ENCODE measurements at places on chromosomes 12 and 14.
A peak's percentile ranks its signal among the peaks of the same experiment; 100 is the strongest.

- no peak for DNase-seq
These were observed 771 bp downstream of the OTX2 start for GRCh38 chr14:56809270-56810146.

DNA sequence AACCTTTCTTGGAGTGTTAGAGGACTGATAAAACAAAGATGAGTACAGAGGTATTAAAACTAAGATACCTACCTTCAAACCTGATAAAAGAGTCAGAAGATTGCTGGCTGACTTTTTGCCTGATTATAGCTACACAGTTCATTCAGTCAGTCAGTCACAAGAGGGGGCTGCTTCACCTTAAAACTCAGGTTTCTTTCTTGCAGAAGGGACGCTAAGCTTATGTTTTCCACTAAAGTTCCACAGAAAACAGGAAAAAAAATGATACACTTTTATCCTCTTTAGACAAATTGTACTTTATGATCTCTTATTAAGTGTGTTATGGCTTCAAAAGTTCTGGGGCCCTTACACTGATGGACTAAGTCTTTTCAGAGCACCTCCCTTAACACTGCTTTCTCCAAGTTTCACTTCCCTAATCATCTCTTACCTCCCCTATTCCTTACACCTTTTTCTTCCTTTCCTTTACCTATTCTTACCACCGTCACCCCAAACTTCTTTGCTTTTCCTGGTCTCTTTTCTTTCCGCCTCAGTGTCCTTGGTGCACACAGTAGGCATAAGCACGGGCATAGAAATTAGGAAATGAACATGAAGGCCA, 448.7 kb upstream of the OR4E1 start:
- DNase-seq, result no peak

GRCh38 chr14:23120541-23121251, 1.6 kb upstream of the CEBPE start:
- peak; percentile 73 for DNase-seq

GRCh38 chr12:70757830-70758493, 120.7 kb upstream of the PTPRB start:
- DNase-seq, result no peak

GRCh38 chr14:67491741-67492507, 3.4 kb upstream of the TMEM229B start:
- no peak for DNase-seq

DNA sequence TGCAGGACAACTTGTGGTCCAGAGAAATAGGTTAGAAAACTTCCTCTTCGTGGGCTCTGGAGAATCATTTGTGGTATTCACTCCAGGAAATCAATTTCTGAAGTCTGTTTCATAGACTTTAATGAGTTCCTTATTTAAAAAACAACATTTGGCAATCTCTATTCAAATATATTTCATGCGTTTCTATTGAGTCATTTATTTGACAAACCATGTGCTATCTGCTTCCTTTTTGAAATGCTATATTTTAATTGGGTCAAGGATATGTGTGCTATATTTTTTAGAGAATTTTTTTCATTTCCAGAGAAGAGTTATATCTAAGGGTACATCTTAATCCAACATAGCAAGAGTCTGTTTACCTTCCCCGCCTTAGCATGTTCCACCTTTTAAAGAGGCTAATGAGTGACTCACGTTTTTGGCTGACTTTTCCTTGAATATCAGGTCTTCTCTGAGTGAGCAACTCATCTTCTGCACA, 252.4 kb upstream of the EGLN3 start:
- no peak for DNase-seq

GRCh38 chr12:109309381-109310246, 530 bp upstream of the FOXN4 start:
- DNase-seq, result no peak

DNA sequence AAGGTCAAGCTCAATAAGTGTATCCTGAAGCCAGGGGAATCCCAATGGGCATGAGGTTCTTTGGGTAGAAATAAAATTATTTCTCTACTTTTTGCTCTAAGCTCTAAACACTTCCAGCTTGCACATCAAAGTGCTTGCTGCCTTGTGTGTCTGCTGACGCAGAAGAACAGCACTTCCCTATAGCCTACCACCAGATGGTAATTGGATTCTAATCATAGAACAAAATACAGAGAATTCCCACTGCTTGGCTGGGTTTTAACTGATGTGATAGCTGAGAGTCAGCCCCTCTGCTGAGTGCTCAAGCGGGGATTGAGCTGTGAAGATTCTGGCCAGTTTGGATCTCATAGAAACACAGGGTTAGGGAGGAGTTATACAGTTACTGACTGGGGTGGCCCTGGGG, 132.4 kb upstream of the GZMB start:
- no peak for DNase-seq

DNA sequence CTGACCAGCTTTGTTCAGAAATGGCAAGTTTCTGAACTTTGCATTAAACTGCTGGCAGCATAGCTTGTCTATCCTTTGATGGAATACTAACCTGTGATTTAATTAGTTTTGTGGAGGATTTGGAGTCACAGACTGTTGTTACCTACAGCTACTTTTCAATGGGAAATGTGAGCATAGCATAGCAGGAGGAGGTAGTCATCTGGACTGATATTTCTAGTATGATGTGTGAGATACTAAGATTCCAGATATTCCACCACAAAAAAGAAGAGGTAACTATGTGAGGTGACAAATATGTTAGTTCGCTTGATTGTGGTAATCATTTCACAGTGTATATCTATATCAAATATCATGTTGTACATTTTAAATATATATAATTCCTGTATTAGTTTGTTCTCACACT, 833.0 kb downstream of the SLC6A15 start:
- no peak for DNase-seq

DNA sequence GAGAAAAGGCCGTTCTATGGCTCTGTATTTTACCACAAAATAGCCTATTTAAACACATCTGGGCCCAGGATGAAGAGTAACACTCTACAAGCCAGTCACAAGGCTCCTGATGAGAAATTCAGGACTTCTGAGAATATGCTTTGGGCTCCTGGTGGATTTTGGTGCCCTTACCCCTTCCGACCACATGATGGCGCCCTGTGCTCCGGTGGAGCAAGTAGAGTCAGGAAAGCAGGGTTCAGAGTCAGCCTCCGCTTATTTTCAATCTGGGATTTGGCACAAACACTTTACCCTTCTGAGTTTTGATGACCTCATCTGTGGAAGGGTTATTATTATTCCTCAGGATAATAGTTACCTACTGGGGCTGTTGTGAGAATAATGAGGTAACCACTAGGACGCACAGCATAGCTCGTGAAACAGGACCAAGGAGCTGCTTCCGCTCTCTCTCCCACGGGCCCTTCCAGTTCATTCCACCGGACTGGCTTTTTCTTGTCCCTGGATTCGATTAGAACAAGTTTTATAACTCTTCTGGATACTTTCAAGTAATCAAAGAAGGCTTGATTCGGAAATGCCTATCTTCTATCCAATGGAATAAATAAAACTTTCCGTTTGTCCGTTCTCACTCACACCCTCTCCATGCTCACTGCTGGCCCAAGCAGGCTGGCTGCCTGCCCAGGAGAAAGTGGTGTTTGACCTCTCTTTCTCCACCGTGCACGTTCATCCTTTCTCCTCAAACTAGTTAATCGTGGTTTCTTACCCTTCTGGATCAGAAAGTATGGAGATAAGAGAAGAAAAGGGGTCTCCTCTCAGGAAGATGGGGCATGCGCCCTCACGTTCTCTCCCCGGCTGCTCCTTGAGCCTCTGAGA, 104.6 kb downstream of the GALC start:
- DNase-seq, result no peak

GRCh38 chr12:219891-220352, 6.0 kb upstream of the SLC6A12 start:
- DNase-seq, result peak; percentile 25

- DNase-seq, result no peak
These were observed 798.8 kb downstream of the SLC16A7 start for GRCh38 chr12:60394665-60395064.

DNA sequence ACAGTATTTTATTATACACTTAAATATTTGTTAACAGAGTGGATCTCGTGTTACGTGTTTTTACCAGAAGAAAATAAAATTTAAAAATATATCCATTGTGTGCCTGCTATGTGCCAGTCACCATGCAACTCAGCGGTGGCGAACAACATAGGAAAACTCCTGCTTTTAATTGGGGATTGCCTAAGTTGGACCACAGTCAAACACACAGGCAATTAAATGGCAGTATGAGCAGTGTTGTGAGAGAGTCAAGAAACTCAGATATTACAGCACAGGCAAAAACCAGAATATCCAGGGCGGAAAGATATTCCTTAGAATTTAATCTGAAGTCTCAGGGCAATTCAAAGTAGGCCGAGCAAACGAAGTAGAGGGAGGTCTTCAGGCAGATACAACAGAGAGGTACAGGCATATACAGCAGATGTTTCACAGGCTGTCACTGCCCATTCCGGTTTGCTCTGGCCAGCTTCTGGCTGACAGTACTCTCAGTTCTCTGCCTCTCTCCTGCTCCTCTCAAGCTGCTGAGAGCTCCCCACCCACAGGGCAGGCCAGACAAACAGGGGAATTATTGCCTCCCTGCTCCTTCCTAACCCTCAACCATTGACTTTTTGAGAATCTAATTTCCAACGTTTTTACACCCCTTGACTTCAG, 540.2 kb upstream of the TMEM132C start:
- no peak for DNase-seq

DNA sequence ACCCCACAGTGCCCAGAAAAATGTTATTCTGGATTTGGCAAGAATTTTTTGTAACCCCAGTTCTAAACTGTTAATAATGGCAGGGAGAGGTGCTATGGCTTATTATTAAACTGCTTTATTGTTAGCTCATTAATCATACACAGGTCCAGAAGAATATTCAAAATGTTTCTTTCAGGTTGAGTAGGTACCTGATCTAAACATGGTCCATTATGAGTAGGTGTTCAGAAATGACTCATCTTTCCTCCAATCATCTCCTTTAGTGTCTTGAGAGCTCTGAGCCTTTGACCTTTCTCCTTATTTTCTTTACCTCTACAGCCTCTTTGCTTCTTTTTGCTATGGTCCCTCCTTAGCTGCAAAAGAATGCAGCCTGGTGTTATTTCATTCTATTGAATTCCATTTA, 211.0 kb upstream of the GARIN6 start:
- DNase-seq, result no peak

GRCh38 chr12:55728186-55728938, 447 bp downstream of the CD63 start:
- no peak for DNase-seq

GRCh38 chr12:89949457-89950195, 241.0 kb upstream of the ATP2B1 start:
- DNase-seq, result peak; percentile 25

DNA sequence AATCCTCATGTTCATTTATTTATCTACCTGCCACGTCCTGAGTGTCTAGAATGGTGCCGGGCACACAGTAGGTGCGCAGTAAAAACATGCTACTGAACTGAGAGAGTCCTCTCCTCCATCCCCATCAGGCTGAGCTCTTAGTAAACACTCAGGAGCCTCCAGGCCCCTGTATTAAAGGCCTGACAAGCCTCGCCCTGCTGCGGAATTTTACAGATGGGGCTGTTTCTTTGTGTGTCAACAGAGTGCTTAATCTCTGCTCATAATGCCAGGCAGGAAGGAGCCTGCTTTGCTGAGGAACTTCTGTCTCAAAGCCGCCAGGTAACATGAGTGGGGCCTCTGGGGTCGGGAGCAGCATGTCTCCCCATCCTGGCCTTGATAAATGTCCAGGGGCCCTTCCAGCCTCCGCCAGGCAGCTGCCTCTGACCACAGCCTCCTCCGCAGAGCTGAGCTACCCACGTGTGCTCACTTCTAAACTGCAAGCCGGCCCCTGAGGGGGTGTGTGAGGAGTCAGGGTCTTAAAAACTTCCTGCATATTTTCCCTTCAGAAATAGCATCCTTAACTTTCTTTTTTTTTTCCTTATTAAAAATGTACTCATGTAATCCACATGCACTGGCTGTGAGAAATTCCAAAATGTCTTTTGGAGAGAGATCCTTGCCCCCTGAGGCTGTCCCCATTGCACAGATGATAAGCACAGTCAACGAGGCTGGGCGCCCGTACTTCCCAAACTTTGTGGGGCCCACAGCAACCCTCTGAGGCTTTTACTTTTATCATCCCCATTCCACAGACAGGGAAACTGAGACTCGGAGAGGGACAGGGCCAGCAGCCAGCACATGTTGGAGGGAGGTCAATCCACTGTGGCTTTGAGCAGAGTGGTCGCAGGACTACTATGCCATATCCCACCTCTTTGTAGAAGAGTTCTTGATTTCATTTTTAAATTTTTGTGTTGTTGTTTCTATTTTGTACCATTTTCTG, 116.0 kb upstream of the NCOR2 start:
- no peak for DNase-seq

- no peak for DNase-seq
These were observed 353.8 kb upstream of the FAR2 start for GRCh38 chr12:28795311-28795710.

GRCh38 chr12:16506394-16506793, 99.6 kb downstream of the LMO3 start:
- no peak for DNase-seq

GRCh38 chr12:130226771-130227170, 64.5 kb downstream of the FZD10 start:
- DNase-seq, result no peak

GRCh38 chr14:74257078-74257940, 18.1 kb downstream of the VSX2 start:
- peak; percentile 55 for DNase-seq

DNA sequence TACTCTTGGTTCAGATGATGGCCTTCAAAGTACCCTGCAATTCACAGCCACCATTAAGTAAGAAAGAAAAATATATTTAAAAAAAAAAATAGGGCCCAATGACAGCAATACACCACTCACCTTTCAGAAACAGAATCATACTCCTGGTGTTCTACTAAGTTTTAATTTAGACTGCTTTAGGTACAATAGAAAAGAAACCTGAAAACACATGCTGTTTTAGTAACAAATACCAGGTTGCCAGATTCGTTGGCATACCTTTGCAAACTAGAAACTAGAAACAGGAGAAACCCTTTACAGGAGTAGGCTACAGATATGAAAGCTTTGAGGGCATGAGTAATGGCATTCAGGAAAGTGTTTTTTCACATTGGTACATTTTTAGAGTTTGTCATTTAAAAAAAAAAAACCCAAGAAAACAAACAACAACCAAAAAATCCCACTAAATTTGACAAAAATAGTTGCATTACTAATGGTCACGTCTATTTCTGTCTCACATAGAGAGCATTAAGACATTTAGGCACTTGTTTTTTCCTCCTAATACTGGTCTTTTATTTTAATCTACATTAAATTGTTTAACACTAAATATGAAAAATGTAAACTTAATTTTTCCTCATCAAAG, 4.0 kb downstream of the SIX1 start:
- no peak for DNase-seq

GRCh38 chr14:72023128-72024042, 91.2 kb downstream of the RGS6 start:
- DNase-seq, result no peak

DNA sequence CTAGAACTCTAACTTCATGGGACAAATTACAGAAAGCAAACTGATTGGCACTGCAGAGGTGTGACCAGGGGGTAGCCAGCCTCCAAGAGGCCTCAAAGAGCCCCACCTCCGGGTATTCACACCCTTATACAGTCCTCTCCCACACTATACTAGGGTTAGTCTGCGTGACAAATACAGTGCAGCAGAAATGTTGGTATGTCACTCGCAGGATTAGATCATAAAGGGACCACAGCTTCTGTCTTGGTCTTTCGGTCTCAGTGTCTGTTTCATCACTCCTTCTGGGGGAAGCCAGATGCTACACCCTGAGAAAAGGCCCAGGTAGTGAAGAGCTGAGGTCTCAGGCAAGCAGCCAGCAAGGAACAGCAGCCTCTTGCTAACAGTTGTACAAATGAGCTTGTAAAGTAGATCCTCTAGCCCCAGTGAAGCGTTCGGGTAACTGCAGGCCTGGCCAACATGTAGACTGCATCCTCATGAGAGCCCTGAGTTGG, 68.9 kb upstream of the SAV1 start:
- DNase-seq, result no peak

Data from activated CD4-positive, alpha-beta T cell treated with anti-CD3 and anti-CD28 coated beads, Interleukin-2, amount 50 U/mL, for 1 hour (primary cell).